ENCODE measurements at places on chromosomes 16 and 17.

DNA sequence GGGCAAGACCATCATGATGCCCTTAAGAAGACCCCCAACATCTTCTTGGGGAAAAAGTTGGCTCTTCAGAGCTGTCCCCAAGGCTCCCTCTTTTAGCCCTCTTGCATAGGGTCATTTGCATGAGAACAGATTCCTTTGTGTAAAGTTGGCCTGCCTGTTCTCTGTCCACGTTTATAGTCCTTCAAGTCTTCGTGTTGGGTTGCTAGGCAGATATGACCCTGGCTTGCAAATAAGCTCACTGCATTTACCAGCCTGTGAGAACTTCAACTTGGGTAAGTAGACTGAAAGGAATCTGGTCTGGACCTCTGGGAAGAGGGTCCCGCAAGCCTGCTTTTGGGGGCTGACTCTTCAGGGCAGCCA lies 2.9 kb downstream of the ARSG start:
- no peak for DNase-seq

DNA sequence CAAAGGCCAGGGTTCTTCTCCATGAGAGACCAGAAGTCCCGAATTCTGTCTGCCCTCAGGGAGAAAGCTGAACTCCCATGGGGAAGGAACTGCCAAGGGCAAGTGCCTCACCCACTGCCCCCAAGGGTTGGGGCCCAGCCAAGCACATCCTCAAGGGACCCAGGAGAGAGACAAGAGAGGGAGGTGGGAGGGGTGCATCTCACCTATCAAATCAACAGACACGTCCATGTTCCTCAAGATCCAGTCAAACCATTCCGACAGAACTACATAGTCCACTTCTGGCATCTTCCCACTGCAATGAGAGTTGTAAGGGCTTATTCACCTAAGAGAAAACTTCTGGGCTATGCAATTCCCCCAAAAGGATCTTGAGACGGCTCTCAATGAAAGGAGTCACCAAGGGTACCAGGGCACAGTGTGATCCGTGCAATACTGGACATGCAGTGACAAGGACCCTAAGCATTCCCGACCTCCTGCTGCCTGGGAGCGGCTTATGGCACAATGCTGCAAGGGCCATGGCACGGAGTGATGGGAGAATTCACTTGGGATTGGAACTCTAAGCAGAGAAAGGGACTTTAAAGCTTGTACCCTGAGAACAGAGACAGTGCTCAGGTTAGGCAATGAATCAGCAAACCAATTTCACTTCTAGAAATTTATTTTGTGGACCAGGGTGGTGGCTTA lies 32.2 kb downstream of the TK2 start:
- no peak for DNase-seq

- DNase-seq, result no peak
Measured at GRCh38 chr17:79017546-79018369, 6.2 kb upstream of the C1QTNF1 start.

DNA sequence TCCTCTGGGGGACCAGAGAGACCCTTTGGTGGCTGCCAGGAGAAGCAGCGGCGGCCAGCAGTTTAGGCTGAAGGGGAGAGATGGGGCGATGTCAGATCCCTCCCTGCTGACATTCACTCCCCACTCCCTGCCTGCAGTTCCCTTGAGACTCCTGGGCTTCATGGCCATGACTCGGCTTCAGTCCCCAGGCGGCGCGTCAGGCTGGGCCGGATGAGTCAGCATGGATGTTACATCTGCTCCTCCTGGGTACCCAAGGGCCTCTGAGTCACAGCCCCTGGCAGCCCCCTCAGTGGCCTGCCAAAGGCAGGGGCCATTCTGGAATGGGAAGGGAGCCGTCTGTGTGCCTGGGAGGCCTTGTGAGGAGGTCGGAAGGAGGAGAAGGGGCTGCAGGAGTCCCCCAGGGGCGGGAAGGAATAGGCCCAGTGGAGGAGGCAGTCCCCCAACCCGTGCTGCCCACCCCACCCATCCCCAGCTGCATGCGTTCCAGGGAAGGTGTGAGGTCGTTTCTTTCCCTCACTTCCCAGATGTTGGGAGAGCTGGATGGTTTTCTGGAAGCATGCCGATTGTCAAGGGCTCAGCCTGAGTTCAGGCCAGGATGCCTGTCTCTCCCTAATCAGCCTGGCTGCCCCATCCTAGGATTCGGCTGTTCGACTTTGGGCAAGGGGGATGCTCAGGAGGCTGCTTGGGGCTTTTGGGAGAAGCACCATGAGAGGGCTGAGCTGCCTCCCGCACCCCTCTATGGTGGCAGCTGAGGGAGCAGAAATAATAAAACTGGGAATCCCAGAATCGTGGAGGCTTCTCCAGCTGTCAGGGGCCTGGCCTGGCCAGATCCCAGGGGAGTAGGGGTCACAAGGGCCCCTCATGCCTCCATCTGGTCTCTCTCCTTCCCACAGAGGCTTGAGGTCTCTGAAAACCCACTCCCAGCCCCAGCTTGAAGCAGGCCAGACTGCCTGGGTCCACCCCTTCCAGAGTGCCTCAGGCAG lies 9.7 kb downstream of the RHBDL3 start:
- DNase-seq, result peak; percentile 65

- DNase-seq, result no peak
Measured at GRCh38 chr17:63641692-63642448, 19.7 kb downstream of the MAP3K3 start.

DNA sequence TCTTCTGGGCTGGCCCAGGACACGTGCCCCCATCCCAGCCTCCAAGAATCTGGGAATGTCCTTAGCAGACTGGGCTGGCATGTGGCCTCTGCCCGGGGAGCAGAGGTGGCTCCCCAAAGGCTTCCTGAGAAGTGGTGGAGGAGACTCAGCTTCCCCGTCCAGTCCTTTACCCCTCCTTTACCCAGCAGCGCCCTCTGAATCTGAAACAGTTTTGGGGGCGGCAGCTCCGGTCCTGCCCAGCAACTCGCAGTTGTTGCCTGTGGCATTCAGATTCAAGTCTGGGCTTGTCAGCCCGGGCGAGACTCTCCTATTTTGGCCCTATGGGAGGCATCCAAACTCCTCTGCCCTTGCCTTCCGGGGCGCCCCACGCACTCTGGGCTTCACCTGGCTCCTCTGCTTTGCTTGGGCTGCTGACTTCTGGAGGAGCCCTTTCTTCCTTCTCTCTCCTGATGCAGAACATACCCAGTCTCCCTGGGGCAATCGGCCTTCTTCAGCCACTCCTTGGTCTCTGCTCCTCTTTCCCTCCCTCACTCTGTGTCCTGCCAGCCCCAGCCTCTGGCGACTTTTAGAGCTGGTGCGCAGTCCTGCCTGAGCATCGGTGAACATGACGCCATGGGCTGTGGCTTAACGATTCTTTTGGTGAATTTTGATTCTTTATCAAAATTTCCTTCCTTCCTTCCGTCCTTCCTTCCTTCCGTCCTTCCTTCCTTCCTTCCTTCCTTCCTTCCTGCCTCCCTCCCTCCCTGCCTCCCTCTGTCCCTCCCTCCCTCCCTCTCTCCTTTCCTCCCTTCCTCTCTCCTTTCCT lies 55.2 kb downstream of the CMIP start:
- DNase-seq, result no peak

- no peak for DNase-seq
Measured at GRCh38 chr16:48591976-48592375, 18.0 kb downstream of the N4BP1 start.

- peak; percentile 41 for DNase-seq
Measured at GRCh38 chr16:85750827-85751697, at the start of gene C16orf74. C16orf74 (minus strand) TSS chr16:85751096; CDS start chr16:85735217, 15,879 bp downstream.

DNA sequence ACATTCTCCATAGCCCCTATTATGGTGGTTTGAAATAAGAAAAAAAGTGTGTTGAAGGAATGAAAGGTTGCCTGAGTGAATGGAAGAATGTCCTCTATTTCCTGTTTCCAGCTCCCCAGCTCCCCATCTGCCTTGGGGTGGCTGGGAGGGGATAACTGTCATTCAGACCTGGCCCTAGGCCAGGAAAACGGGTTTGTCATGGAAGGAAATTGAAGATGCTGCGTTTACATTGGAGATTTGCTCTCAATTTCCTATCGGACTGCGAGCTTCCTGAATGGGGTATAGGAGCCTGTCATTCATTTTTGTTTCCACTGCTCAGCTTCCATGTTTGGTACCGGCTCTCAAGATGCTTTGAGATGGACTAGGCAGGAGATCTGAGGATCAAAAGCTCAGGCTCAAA lies 2.2 kb upstream of the FZD2 start:
- no peak for DNase-seq

GRCh38 chr17:55432358-55433028 lies 10.9 kb upstream of the MMD start:
- DNase-seq, result peak; percentile 32

GRCh38 chr16:85416228-85417109 lies 196.7 kb upstream of the GSE1 start:
- peak; percentile 16 for DNase-seq

GRCh38 chr17:36653856-36654255 lies 52.5 kb downstream of the MRM1 start:
- no peak for DNase-seq

DNA sequence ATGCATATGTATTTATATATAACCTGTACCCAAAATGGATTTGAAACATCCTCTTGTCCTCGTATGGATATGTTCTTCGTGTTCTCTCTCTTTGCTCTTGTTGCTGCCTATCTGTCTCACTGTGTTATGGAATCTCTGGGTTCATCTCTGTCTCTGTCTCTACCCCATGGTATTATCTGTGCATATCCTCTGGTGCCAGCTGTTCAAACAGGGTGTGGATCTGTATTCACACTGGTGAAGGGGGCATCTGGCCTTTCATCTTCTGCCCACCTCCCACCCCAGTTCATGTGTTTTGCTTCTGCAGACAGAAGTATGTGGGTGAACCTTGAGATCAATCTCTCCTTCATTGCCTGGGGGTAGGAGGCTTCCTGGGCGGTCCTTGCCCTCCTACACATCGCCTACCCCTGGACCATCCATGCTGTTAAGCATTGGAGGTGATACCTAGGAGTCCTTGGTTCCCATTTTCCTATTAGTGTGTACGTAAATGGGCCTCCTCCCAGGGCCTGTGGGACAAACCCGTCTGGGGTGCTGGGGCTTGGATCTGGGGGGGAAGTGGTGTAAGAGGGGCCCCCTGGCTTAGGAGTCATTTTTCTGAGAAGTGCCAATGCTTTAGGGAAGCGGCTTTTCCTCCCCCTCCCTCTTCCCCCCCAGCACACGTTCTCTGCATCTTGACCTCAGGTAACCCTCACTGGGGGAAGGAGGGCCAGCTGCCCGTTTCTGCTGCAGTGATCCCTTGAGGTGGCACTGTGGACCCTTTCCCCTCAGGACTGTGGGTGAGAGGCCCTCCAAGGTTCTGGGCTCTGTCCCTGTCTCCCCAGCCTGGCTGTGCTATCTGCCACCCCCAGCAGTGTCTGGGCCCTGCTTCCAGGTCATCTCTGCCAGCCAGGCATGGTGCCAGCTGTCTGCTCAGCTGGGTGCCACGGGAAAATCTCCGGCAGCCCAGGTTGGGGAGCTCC lies 21.1 kb downstream of the RARA start:
- DNase-seq, result no peak

DNA sequence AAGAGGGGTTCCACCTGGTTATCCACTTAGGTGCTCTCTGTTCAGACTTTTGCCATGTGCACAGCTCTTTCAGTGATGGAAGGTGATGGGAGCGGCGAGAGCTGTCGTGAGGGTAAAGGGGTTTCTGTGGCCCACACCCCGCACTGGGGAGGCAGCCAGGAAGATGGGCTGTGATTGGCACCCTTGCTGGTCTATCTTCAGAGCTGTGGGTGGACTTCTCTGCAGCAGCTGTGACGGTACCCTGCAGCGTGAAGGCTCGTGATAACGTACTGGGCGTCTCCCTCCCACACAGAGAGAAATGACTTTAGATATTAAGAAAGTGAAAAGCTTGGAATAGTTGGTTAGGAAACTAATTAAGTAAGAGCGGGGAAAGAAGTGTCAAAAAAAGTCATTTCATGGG lies 45.8 kb downstream of the MPRIP start:
- DNase-seq, result no peak

GRCh38 chr17:62300697-62301096 lies 79.7 kb upstream of the EFCAB3 start:
- no peak for DNase-seq

DNA sequence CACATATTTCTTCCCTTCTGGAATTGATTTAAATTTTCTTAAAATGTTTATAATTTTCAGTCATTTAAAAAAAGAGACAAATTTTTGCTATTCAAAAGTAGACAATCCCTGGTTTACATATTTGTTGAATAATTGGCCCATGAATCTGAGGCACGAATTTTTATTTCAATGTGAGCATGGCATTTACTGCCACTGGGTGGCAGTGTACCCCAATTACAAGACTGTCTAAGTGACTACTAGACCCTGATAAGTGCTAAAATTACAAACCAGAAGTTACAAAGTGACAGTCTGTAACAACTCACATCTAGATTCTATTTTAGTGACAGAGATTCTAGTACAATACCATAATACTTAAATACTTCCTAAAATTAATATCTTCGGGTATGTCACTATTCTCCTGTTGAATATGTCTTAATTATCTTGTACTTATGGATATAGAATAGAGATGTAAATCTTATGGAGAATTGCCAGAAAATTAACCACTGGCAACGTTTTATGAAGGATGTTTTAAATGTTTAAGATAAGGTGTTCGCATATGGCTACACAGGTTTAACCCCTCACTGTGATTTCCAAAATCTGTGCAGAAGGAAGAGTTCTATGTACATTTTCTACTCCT lies 235.8 kb downstream of the MAP2K4 start:
- peak; percentile 71 for DNase-seq

DNA sequence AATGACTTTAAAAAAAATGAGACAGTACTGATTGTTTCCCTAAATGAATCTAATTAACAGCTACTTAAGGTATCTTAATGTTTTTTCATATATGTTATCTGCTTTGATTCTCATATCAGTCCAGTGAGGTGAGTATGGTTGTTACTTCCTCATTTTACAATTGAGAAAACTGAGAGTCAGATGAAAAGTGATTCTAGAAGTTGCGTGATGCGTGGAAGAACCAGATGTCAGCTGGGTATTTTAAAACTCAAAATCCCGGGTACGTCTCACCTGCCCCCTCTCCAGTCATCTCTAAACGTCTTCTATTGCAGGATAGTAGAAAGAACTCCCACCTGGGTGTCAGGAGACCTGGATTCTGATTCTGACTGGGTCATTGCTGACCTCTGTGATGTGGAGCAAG lies 89.2 kb downstream of the MAP2K6 start:
- DNase-seq, result no peak

DNA sequence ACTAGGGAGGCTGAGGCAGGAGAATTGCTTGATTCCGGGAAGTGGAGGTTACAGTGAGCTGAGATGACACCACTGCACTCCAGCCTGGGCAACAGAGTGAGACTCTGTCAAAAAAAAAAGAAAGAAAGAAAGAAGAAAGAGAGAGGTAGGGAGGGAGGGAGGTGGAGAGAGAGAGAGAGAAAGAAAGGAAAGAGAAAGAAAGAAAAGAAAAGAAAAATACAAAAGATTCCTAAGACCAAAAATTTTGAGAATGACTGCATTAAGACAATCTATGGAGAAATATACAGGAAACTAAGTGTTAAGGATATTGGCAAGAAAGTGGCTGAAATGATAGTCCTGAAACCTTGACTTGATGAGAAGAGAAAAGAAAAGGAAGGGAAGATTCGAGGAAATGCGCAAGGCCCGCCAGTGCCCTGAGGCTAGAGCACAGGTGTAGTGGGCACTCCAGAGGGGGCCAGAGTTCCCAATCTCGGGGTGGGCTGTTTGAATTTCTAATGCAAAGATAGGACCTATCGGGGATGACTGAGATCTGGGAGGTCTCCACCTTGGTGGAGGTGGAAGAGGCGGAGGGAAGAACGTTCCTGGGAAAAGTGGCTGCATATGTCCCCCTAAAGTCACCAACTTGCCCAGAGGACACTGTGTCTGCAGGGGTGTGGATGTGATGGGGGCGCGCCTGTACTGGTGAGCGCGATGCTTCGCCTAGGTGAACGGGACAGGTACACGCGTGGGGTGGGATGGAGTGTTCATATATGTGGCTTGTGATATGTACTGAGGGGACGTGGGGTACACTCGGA lies 654 bp upstream of the SCNN1B start:
- DNase-seq, result no peak
